CD4-positive, alpha-beta T cell treated with Interleukin-2 at 100 ng/mL for 4 hours (primary cell): ENCODE measurements at places on chromosomes 11 and 22.

DNA sequence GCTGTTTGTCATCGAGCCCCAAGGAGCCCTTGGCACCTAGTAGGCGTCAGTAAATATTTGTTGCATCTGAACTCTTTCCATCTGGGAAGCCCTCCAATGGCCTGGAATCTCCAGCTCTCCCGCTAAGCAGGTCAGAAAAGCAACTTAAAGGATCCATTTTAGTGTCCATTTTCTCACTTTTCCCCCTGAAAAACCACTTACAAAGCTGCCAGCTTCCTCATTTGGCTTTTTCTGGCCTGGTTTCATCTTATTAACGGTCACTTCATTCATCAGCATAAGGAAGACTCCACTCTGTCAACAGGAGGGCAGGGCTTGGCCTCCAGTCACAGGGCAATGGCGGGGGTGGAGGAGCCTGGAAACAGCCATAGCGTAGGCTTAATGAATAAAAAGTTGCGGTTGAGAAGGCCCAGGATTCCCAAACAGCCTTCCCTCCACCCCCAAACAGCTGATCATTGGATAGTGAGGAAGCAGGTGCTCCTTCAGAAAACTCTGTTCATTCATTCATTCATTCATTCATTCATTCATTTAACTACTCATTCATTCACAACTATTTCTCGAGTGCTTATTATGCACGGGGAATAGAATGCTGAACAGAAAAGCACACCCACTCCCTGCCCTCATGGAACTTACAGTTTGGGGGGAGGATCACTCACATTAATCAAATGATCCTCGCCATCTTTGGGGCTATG is 104.5 kb upstream of the RCN1 start:
- no peak for DNase-seq

- no peak for DNase-seq
These were observed 28.9 kb upstream of the SLC22A12 start for GRCh38 chr11:64561984-64562722.

- DNase-seq = no peak
These were observed 52.7 kb downstream of the CLPB start for GRCh38 chr11:72381584-72382090.

GRCh38 chr11:12995188-12995587 is 13.9 kb upstream of the RASSF10 start:
- DNase-seq = no peak

DNA sequence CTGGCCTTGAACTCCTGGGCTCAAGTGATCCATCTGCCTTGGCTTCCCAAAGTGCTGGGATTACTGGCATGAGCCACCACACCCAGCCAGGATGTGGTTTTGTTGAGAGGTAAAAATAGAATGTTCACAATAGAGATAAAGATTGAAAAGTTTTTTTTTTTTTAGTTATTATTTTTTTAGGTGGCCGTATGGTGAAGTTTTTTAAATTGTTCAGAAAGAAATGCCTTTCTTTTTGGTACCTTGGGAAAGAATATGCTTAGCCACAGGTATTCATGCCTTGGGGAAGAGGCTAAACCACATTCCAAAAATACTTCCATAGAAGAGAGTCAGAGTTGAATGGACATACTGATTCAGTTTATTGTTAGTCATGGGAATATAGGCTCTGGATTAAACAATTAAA is 143.4 kb downstream of the C11orf91 start:
- no peak for DNase-seq

GRCh38 chr11:134691985-134692384 is 279.9 kb upstream of the B3GAT1 start:
- no peak for DNase-seq

- no peak for DNase-seq
These were observed 58.2 kb downstream of the COMMD9 start for GRCh38 chr11:36230779-36231699.
